Right hindlimb (tissue), 1 donor: ENCODE measurements at places on chromosomes 2 and 18.
A peak's percentile ranks its signal among the peaks of the same experiment; 100 is the strongest.

DNA sequence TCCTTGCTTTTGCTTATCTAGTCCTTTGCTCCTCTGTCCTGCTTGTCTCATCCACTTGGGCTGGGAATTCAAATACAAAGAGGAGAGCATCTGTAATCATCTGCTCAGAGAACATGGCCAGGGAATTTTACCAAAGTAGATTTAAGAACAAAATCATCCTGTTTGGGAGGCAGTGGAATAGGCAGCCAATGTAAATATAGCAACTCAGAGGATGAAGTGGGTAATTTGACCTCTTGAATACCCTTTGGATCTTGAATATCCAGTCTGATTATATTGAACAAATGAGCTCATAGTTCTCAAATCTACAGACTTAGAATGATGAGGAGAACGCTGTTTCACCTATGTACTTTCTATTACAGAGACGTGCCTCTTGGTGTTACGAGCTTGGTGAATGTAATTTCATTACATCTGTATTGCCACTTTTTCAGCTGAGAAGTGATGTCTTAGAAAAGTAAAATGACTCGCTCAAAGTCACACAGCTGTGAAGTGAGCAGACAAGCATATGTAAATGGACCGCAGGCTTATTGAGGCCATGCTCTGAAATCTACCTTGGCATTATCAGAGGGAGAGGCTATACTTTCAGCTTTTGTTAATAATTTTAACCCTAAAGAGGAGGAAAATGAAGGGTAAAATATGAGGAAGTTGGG lies 266.3 kb downstream of the MTX2 start:
- DNase-seq, result no peak

DNA sequence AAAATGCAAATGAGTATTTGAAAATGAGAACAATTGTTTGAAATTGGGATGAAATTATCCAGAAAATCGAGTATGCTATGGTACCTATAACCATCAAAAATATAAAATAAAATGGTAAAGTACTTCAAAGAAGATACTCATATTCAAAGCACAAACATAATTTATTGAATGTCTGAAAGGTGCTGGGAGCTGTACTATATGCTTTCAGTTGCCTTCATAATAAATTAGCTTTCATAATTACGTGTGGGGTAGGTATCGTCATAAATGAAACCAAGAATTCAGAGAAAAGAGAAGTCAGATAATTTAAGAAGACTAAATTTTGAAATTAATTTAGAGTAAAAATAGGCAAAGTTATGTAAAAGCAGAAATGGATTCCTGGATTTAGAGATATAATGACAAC lies 721.9 kb upstream of the ACVR2A start:
- no peak for DNase-seq

DNA sequence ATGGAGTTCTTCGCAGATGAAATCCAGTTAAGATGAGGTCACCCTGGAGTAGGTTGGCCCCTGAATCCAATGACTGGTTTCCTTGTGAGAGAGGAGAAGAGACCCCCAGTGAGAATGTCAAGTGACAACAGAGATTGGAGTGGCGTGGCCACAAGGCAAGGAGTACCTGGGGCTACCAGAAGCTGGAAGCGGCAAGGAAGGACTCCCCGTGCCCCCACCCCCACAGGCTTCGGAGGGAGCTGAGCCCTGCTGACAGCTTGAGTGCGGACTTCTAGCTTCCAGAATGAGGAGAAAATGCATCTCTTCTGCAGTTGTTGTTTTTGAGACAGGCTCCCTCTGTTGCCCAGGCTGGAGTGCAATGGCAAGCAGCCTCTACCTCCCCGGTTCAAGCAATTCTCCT lies 78.0 kb upstream of the HPCAL1 start:
- no peak for DNase-seq

DNA sequence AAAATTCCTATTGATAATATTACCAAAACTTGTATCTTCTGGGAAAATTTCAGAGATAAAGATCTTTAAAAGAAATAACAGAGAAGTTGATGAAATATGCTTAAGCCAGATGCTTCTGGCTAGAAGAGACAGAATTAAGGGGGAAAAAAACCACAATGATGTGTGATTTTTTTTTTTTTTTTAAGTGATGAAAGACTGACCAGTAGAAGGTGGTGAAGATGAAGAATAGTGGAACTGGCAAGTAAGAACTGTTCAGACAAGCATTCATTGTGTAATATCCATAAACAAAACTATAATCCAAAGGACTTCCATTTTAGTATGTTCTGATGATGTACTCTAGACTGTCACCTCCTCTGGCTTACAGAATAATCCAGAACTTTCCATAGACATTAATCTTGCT lies 89.8 kb downstream of the INO80D start:
- no peak for DNase-seq

DNA sequence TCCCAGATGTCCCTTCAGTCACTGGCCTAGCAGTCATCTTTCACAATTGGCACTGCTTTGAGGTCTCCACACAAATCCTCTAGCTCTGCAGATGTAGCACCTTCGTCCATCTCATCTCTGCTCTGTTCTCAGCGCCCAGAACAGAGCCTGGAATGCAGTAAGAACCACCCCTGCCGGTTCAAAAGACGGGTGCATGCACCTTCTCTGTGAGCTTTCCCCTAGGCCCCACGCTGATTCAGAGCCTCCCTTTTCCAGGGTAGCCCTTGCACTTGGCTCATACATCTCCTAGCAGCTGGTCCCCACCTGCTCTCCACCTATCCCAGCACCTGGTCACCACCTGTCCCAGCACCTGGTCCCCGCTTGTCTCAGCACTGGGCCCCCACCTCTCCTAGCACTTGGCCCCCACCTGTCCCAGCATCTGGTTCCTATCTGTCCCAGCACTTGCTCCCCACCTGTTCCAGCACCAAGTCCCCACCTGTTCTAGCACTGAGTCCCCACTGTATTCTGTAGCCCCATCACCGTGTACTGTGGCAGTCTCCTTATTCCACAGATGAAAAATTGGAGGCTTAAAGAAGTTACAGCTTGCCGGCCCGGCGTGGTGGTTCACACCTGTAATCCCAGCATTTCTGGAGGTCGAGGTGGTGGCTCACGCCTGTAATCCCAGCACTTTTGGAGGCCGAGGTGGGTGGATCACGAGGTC lies 4.7 kb upstream of the KCNF1 start:
- DNase-seq, result no peak

DNA sequence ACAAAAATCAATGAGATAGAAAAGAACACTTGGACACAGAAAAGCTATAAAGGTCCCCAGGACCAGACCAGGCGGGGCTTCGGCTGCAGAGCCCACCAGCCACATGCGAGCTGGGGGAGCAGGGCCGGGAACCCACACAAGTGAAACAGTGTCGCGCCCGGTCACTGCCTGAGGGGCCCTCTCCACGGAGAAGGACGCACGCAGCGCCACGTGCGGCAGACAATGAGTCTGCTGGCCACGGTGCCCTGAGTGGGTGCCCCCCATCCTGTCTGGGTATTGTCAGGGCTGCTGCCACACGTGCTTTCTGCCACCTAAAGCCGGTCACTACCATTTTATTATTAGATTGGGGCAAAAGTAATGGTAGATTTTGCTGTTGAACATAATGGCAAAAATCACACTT lies 207.9 kb upstream of the HDAC4 start:
- DNase-seq, result no peak

DNA sequence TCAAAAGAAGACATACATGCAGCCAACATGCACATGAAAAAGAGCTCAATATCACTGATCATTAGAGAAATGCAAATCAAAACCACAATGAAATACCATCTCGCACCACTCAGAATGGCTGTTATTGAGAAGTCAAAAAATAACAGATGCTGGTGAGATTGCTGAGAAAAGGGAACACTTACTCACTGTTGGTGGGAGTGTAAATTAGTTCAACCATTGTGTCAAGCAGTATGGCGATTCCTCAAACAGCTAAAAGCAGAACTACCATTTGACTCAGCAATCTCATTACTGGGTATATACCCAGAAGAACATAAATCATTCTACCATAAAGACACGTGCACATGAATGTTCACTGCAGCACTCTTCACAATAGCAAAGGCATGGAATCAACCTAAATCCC lies 95.5 kb upstream of the XIRP2 start:
- no peak for DNase-seq

DNA sequence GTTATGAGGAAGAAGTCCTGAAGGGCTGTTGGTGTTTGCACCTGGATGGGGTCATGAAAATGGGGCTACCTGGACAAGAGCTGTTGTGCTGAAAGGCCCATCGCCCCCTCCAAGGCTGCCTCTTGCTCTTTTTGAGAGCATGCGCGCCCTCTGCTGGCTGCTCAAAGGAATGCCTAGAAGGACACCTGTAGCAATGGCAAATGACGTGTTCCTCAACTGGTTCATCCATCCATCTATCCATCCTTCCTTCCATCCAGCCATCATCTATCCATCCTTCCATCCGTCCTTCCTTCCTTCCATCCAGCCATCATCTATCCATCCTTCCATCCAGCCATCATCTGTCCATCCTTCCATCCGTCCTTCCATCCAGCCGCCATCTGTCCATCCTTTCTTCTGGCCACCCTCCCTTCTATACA lies 17.2 kb upstream of the RPL31 start:
- DNase-seq, result peak; percentile 77

- no peak for DNase-seq
These were observed 140.5 kb downstream of the UXS1 start for GRCh38 chr2:106053581-106053980.

DNA sequence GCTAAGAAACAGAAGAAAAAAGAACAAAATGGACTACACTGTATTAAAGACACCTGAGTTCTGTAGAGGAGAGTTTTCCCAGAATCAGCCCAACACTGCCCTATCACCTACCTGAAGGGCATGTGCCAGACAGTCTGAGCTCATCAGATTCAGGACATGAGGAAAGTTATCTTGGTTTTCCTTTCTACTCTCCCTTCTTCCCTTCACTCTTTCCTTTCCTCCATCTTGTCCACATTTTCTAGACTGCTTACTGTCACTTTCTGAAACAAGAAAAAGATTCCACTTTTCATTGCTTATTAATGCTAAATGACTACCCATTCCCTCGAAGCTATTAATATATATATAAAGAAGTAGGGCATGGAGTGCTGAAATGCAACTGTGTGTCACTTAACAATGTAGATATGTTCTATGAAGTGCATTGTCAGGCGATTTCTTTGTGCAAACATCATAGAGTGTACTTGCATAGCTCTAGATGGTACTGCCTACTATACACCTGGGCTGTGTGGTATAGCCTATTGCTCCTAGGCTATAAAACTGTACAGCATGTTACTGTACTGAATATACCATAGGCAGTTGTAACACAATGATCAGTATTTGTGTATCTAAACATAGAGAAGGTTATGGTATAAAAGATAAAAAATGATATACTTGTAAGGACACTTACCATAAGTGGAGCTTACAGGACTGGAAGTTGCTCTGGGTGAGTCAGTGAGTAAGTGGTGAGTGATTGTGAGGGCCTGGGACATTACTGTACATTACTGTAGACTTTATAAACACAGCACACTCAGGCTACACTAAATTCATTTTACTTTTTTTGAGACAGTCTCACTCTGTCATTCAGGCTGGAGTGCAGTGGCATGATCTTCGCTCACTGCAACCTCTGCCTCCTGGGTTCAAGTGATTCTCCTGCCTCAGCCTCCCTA lies 145.5 kb upstream of the ITGA6 start:
- DNase-seq, result no peak

DNA sequence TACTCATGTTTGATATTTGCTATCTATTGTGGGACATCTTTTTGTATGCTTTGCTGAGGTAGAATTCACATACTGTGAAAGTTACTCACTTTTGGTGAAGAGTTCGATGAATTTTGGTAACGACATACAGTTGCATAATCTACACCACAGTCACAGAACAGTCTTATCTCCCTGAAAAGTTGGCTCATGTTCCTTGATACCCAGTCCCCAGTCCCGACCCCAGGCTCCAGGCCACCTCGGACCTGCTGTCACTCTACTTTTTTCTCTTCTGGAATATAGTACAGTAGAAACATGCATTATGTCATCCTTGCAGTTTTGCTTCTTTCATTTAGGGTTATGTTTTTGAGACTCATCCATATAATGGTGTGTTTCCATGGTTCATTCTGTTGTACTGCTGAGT lies 191.7 kb downstream of the FAM210A start:
- DNase-seq, result no peak

- no peak for DNase-seq
These were observed at the start of gene WNT10A for GRCh38 chr2:218880102-218880858. Gene WNT10A (plus strand): TSS chr2:218880852. CDS start chr2:218880996, 144 bp downstream.

DNA sequence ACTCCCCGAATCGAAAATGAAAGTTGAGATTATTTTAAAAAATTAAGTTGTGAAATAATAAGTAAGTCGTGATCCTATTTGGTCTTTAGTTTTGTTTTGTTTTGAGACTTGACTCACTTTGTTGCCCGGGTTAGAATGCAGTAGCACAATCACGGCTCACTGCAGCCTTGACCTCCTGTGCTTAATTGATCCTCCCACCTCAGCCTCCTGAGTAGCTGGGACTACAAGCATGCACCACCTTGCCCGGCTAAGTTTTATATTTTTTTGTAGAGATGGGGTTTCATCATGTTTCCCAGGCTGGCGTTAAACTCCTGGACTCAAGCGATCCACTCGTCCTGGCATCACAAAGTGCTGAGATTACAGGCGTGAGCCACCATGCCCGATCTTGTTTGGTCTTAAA lies 326.2 kb downstream of the MYCN start:
- DNase-seq, result no peak

DNA sequence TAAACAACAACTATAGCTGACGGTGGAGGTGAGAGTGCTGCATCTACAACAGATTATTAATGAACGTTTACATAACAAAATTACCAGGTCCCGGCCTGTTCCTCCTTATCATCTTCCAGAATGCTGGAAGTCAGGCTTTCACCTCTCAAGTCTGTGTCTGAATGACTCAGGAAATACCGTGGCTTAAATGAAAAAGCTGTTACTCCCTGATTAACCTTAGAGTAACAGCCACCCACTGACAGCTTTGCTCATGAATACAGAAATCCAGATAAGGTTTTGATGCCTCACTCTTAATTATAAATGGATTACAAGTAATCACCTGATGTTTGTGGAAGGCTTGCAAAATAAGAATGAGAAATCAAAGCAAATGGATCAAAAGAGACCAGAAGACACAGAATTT lies 885.3 kb upstream of the CELF4 start:
- no peak for DNase-seq

DNA sequence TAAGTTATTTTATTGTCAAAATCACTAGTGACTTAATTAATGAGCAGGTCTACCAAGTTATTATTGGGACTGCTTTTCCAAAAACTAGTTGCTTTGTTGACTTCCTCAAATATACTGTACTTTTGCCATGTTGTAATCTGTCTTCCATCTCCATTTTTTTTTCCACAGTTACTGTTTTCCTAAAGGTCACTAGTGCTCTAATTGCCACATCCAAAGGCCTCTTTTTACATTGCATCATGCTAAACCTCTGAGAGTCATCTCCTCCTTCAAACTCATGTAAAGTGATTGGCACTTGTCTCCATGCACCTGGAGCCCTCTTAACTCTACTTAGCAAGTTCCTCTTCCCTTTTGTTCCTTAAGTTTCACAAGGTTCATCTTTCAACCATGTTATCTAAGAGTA lies 11.8 kb downstream of the PMAIP1 start:
- DNase-seq, result no peak

DNA sequence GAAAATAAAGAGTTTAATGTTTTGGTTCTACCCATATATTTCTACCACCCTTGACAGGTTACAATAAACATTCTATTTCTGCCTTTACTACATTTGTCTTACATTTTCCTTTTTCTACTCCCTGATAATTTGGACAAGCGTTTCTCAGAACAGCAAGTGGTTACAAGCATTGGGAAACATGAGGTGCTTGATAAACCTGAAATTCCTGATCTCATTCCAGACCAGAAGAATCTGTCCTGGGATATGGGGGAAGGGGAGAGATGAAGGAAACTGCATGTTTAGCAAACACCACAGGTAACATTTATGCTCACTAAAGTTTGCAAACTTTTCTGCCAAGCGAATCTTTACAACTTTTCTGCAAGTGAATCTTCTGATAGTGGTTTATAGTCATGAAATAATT lies 28.3 kb upstream of the DSC1 start:
- DNase-seq, result no peak

GRCh38 chr2:21033237-21034155 lies 10.4 kb downstream of the APOB start:
- DNase-seq, result no peak
